ENCODE measurements at places on chromosomes 1 and 21. TPM values are rescaled to one million over a fixed set of nuclear protein-coding genes. Genes with fewer than 3 reads are reported as not detected.

DNA sequence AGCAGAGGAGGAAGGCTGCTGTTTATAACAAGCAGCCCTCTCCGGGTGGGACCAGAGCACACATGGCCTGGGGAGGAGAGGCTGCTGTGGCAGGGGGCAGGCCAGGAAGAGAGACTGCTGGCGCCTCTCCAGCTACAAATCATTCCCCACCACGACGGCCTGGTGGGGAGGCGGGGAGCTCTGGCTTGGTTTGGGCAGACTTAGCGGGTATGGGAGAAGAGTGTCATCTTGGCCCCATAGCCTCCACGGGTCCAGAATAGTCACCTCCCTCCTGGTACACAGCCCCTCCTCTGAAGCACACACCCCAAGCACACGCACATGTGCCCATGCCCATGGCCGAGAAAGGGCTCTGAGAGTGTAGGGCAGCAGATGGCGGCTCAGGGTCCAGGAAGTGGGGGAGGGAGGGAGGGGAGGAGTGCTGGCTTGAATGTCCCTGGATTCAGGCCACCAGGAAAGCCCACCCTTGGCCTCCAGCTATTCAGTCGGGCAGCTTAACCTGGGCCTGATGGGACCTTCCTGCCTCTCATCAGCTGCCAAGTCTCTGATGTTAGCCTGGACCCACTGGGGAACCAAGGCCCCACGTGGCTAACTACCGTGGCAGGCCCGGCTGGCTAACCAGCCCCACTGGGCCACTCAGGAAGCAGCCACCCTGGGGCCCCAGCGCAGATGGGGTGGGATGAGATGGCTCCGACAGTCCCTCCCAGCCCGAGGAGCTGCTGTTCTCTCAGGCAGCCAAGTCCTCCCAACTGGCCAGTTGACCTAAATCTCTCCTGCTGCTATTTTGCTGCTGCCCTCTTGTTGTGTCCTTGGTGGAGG is 10.9 kb downstream of the LRP8 start:
- peak; percentile 90 for DNase-seq

DNA sequence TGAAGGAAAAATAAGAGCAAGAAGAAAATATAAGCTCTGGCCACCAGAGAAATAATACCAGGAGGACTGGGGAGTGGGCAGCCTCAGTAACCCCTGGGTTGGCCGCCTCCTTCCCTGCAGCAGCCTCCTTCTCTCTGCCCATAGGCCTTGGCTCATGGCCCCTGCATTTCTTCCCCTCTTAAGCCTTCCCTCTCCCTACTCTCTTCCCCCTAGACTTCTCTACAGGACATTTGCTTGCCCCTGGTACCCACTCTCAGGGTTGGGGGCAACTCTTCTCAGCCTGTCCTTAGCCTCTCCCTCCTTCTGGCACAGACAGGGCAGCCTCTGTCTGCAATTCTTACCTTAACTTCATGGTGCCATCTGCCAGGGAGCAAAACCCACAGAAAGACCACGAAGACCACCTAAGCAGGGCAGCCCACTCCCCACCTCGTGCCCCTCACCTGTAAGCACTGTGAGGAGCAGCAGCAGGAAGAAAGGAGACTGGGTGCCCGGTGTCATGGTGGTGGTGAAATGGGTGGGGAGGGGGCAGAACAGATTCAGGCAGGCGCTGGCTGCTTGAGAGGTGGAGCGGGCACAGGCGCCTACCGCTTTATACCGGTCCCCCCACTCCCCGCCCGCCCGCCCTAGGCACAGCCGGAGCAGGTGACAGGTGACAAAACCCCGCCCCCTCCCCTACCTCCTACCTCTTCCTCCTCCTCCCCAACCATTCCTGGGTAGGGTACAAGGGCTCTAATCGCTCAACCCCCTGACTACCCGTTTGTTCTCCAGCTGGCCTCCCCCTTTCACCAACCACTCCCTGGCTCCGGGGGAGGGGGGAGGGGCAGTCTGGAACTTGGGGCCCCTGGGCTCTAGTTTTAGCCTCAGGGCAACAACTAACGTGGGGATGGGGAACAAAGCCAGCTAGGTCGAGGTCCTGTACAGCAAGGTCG is 15.1 kb downstream of the THBS3 start:
- DNase-seq, result no peak

GRCh38 chr1:11283151-11283550 is 10.2 kb downstream of the UBIAD1 start:
- DNase-seq, result no peak

GRCh38 chr1:9825093-9826074 is 1.6 kb upstream of the CLSTN1 start:
- peak; percentile 76 for DNase-seq

- DNase-seq, result no peak
These were observed 40.6 kb upstream of the MAP10 start for GRCh38 chr1:232764458-232765251.

Gene DNAJC6
- total RNA-seq, result 1.4 TPM

Gene TENT5C
- total RNA-seq, result 0.25 TPM

- DNase-seq, result no peak
These were observed 231.2 kb downstream of the DENND1B start for GRCh38 chr1:197544130-197544529.

DNA sequence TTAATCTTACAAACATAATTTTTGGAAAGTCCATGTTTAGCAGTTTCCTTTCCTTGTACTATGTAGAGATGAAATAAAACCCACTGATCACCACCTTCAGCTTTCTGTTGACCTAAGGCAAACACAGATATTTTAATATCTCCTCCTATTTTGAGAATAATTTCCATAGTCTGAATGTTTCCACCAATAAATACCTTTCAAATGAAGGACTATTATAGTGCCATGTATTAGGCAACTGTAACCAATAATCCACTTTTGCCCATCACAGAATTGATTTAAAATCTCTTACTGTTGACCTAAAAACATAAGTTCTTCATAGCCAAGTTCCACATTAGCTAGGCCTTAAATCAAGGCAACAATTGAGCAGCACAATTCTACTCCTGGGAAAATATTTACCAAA is 1.8 kb downstream of the CDC42BPA start:
- peak; percentile 20 for DNase-seq

- peak; percentile 76 for DNase-seq
These were observed 50.6 kb upstream of the LYST start for GRCh38 chr1:235917267-235917811.

GRCh38 chr1:69191335-69191734 is 376.4 kb upstream of the LRRC7 start:
- peak; percentile 2 for DNase-seq

- DNase-seq, result no peak
These were observed 13.9 kb upstream of the ACTA1 start for GRCh38 chr1:229447809-229448252.

DNA sequence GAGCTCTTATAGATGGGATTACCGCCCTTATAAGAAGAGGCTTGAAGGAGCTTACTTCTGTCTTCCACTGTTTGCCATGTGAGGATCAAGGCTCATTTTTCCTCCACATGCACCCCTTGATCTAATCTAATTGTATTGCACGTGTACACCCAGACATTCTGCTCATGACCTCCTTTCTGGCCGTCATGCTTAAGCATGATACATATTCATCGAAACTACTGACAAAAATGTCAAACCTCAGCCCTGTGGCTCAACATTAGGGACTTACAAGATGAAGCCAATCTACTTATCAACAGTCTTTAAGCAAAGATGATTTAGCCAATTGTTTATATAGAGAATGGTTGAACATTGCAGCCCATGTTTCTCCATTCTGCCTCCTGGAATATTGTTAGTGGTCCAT is 127.6 kb downstream of the XCL2 start:
- no peak for DNase-seq

GRCh38 chr1:89363196-89363595 is 663 bp upstream of the GBP6 start:
- no peak for DNase-seq

- peak; percentile 62 for DNase-seq
These were observed 6.5 kb downstream of the GALNT2 start for GRCh38 chr1:230073371-230074035.

- DNase-seq, result no peak
These were observed 2.4 kb downstream of the ECHDC2 start for GRCh38 chr1:52919051-52919722.

GRCh38 chr1:47351305-47351704 is 17.7 kb downstream of the CMPK1 start:
- no peak for DNase-seq

DNA sequence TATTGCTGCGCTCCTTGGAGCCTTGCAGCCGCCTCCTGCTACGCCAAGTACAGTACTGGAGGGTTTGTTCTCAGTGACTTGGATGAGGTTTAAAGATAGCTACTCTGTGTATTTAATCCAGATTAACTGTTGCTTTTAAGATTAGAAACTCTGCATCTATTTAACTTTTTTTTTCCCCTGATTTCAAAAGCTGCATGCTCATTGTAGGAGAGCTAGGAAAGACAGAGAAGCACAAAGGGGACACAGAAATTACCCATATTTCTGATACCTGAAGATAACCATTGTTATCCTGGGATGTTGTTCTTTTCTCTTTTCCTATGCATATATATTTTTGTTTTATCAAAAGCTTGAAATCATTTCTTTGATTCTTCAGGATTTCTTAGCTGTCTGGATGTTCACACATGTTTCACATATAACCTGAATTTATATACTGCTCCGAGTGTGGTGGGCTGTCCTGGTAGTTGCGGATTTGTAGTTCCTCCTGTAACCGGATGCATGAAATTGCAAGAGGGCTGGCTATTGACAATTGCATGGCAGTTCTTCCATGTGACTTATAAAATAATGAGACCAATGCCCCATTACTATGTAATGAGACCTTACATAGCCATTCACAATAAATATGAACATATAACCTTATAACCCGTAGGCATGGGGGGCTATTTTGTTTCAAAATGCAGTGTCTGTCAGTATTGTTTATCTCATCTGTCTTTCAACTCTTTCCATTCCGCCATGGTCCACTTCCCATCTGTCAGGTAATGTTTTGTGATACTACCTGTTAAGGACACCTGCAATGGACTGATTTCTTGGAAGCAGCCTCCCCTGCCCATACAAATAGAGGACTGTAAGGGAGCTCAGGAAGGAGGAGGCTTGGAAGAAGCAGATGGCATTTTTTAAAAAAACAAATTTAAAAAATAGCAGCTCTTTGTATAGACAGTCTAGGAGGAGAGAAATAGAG is 1.4 kb downstream of the RAVER2 start:
- peak; percentile 72 for DNase-seq

- DNase-seq, result no peak
These were observed 47.0 kb downstream of the CDCP2 start for GRCh38 chr1:54105736-54106269.

DNA sequence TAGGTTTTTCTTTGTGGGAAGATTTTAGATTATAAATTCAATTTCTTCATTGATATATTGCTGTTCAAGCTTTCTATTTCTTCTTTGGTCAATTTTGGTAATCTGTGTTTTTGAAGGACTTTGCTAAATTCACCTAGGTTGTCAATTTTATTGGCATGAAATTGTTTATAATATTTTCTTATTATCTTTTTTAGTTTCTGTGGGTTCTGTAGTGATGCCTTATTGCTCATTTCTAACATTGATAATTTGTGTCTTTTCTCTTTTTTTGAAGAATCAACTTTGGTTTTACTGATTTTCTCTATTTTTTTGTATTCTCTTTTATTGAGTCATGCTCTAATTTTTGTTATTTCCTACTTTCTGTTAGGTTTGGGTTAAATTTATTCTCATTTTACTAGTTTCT is 123.2 kb downstream of the ADSS2 start:
- DNase-seq, result no peak

Gene DCST1
- not detected for total RNA-seq

- no peak for DNase-seq
These were observed 14.7 kb upstream of the COL18A1 start for GRCh38 chr21:45390121-45390751.

- DNase-seq, result no peak
These were observed 427.6 kb downstream of the SETD4 start for GRCh38 chr21:35632711-35633110.

Gene TM2D1
- 41.8 TPM for total RNA-seq

GRCh38 chr1:153880024-153880423 is 42.7 kb downstream of the GATAD2B start:
- no peak for DNase-seq

Gene TNFRSF4
- total RNA-seq, result not detected

- DNase-seq, result no peak
These were observed 79.1 kb downstream of the CTH start for GRCh38 chr1:70490153-70490552.

GRCh38 chr21:29301691-29302090 is 3.0 kb downstream of the BACH1 start:
- no peak for DNase-seq

DNA sequence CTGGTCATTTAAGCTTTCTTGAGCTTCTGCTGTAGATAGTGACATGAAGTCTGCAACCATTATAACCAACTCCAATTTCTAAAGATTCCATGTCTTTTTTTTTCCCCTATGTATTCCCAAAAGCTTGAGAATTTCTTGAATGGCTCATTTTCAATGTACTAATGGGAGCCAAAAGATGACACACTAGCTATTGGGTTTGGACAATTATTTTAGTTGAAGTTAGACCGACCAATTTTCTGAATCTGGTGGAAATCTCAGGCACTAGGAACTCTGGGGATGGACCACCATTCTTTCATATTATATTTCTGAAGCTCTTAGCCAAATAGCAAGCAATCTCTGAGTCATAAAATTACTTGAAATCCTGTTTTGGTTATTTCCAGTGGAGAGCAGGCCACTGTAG is 617.4 kb upstream of the ADAMTS5 start:
- no peak for DNase-seq

Gene ACKR1
- total RNA-seq, result not detected

GRCh38 chr1:116252271-116252670 is 120.8 kb upstream of the ATP1A1 start:
- DNase-seq, result no peak

DNA sequence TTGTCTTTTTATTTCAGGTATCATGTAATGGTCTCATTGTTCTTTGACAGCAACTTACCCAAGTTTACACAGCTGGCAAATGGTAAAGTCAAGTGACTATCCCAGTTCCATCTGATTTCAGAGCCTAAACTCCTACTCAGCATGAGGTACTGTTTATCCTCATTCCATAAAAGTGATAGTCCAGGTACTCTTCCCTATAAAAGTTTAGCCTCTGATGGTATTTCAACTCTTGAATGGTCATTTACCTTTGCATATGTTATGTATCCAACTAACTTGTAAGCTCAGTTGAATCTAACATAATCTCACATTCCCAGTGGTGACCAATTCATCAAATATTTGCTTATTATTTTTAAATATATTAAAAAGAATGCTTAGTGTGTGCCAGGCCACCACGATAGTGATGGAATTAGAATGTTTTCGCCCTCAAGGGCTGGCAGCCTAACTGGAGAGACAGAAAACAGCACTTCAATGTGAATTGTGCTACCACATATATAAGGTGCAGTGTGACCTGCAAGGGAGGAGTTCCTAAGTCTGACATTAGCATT is 307.1 kb downstream of the CTH start:
- no peak for DNase-seq

Gene HSD3B2
- total RNA-seq, result not detected
